ENCODE measurements at places on chromosomes 11 and 22. TPM values are rescaled to one million over a fixed set of nuclear protein-coding genes. Genes with fewer than 3 reads are reported as not detected.

The DUSP18 gene
- total RNA-seq = 18.5 TPM

The F2 gene
- total RNA-seq = not detected

The TENM4 gene
- total RNA-seq = 44.5 TPM

The HIPK3 gene
- total RNA-seq = 110 TPM

The AP5B1 gene
- 35.8 TPM for total RNA-seq

The GAL gene
- 29.9 TPM for total RNA-seq

The TRABD gene
- 35.7 TPM for total RNA-seq

The ZNF70 gene
- 3.8 TPM for total RNA-seq

The HEPN1 gene
- total RNA-seq = not detected

The CXCR5 gene
- not detected for total RNA-seq

The OR51L1 gene
- total RNA-seq = not detected
